Fibroblast of lung (primary cell): ENCODE measurements at places on chromosomes 7 and 10.

DNA sequence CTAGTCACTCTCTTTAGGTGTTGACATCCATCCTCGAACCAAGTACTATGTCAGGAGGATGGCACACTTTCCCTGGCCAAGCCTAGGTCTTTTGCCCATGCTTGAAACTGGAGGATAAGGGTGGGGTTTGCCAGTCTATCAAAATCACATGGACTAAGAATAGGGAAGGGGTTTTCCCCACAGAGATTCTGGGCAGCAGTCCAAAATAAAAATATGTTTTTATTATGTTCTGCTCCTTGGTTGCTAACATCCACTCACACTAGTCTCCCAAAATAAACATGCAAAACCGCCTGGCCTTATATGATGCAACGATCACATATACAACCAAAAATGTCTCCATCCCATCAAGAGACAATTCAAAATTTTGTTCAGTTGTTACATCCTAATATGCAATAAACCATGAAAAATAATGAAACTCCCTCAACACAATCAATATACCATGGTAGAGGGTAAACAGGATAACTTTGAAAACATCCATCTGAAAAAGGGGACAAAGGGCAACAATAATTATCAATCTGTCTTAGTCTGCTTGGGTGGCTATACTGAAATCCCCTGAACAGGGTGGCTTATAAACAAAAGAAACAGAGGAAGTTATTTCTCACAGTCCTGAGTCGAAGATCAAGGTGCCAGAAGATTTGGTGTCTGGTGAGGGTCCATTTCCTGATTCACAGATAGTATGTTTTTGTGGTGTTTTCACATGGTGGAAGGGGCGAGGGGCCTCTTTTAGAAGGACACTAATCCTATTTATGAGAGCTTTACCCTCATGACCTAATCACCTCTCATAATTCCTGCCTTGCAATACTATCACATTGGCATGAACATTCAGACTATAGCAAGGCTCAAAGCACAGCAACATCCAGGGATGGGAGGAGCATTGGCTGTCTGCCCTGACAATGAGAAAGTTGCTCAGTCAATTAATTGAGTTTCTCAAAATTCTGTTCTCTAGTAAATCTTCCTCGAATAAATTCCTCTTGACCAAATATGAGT, 159.3 kb downstream of the ETV1 start:
- DNase-seq, result peak; percentile 51

GRCh38 chr7:90681336-90682022, 85.4 kb downstream of the CDK14 start:
- peak; percentile 75 for DNase-seq

DNA sequence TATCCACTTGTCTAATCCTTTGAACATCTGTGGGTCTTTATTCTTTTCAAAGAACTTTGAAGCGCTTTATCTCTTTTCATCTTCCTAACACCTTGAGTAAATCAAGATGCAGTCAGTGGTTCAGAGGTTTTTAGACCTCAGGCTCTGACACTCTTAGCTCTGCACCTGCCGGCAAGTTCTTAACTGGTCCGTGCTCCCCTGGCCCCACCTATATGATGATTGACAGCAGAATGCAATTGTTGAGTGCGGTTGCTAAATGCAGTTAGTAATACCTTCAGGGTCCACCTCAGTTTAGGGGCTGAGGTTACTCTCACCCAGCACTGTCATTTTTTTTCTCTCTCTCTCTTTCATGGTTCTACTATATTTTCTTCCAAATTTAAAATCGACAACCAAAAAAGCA, 854.2 kb upstream of the AUTS2 start:
- no peak for DNase-seq

DNA sequence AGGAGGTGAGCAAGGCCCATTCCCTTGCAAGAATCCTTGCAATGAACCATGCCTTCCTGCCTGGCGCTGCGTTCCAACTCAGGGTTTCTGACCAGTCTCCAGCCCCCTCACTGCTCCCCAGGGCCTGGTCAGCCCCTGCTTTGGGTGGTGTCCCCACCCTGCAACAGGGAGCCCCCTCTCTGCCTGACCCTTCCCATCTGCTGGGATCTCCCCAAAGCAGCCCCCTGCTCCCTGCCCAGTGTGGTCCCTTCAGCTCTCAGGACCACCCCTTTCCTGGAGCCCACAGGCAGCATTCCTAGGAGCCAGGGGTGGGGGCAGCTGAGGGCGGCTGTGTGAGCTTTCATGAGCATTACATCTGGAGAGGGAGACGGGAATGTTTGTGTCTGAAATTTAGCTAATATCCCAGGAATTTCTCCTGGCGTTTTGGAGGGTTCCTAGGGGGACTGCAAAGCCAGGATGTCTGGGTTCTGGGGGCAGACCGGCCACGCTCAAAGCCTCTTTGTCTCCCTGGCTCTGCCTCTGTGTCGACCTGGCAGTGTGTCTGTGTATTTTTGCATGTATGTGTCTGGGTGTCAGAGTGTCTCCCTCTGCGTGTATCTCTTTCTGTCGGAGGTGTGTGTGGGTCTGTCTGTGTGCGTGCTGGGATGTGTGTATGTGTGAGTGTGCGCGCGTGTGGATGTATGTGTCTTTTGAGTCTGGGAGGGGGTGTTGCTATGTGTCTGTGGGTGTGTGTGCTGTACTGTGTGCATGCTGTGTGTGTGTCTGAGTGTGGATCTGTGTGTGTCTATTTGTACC, 300.5 kb upstream of the ZMIZ1 start:
- peak; percentile 39 for DNase-seq

GRCh38 chr10:601660-601963, 87.9 kb downstream of the DIP2C start:
- no peak for DNase-seq

DNA sequence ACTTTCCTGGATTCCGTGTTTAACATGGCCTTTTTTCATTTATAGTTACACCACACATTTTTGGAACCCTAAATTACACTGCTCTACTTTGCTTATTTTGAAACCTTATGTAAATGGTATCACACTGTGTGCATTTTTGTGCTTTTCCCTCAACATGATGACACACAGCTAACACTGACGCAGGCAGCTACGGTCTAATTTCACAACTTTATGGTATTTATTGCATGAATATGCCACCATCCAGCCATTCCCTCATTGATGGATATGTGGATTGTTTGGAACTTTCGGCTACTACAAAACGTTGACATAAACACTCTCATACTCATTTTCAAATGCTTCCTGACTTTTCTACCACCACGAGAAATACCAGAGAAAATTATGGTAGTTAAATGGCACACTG, 6.9 kb downstream of the PAPOLB start:
- peak; percentile 26 for DNase-seq

- no peak for DNase-seq
These were observed 79.6 kb downstream of the ANLN start for GRCh38 chr7:36469236-36469635.

DNA sequence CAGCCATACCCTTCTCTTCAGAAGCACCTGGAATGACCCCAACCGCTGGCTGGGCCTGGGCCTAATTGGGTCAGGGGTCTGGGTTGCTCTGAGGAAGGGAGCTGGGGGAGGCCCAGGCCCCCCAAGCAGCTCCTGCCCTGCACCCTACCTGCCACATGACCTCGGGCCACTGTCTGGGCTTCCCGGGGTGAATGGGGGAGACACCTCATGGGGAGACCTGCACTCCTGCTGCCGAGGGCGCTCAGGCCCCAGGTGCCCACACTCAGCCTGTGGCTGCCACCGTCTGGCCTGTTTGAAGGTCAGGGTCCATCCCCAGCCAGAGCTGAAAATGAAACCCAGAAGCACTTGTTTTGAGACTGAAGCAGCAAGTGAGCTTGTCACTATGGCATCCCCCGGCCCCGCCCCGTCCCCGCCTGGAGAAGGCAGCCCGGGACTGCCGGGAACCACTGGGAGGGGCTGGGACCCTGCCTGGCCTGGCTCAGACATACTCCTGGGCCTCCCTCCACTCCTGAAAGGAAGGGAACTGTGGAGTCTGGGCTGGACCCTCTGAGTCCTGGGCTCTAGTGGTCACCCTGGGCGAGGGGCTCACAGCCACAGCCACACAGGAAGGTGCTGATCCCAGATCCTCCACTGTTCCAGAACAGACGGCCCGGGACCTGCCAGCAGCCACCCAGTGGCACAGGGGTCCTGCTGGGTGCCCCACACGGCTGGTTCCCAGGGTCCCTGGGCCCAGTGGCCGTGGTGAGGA, 7.4 kb upstream of the MICALL2 start:
- DNase-seq, result peak; percentile 67

- DNase-seq, result no peak
These were observed 1.1 kb downstream of the NDST2 start for GRCh38 chr10:73810358-73810734.

- DNase-seq, result peak; percentile 85
These were observed 188.3 kb upstream of the STK17A start for GRCh38 chr7:43394441-43395130.

DNA sequence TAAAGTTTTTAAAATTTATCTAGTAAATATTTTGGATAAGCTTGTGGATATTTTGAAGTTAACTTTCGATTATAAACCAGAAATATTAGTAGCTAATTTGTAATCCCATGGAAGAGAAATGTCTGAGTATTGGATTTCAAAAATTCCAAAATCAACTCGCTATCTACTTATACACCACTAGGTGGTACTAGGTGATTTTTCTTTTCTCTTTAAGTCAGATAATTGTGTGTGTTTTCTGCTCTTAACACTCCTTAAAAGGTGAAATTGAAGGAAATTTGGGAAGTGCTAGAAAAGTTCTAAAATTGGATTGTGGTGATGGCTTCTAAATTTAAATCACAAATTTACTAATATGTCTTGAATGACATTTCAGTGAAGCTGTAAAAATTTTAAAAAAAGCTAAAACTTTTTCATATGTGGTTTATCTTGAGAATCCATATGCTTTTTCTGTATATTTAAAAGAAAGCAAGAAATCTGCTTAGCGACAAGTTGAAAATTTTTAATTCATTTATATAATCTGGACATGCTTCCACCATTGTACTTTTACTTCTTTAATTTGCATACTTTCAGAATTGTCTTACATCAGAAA, 90.2 kb downstream of the IPMK start:
- peak; percentile 64 for DNase-seq

GRCh38 chr7:8228766-8229674, 32.9 kb downstream of the ICA1 start:
- no peak for DNase-seq

DNA sequence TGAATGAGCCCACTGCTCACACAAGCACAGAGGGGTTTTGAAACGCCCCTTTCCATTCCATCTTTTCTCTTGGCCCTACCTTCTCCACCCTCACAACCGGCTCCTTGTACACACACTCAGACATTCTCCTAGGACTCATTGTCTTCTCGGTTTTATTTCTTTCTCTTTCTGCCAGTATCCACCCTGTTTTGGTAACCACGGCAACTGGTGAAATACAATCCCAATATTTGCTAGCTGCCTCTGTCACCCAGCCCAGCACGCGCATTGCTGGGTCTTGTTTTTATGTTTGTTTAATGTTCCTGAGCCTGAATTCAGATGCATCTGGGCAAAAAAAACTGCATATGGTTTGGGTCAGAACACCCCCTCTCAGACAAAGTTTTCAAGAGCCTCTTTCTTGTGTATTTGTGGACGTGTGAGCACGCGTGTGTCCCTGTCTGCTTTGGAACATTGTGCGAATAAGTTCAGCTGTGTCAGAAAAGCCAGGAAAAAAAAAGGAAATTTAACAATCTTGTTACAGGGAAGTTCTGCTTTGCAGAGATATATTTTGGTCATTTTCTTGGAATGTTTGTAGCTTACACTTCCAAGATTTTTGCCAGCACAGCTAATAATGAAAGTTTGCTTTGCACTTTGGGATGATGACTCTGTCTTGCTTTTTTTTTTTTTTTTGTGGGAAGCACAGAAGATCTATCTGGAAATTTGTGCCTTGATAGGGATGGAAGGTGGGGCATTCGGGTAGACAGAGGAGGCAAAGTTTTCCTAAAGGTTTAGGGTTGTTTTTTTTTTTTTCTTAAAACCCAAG, 225.9 kb downstream of the TRIL start:
- DNase-seq, result peak; percentile 81

- DNase-seq, result no peak
These were observed 5.3 kb downstream of the FRMD4A start for GRCh38 chr10:14325325-14325955.

- DNase-seq, result no peak
These were observed 65.8 kb upstream of the FRMD4A start for GRCh38 chr10:14396411-14397048.

DNA sequence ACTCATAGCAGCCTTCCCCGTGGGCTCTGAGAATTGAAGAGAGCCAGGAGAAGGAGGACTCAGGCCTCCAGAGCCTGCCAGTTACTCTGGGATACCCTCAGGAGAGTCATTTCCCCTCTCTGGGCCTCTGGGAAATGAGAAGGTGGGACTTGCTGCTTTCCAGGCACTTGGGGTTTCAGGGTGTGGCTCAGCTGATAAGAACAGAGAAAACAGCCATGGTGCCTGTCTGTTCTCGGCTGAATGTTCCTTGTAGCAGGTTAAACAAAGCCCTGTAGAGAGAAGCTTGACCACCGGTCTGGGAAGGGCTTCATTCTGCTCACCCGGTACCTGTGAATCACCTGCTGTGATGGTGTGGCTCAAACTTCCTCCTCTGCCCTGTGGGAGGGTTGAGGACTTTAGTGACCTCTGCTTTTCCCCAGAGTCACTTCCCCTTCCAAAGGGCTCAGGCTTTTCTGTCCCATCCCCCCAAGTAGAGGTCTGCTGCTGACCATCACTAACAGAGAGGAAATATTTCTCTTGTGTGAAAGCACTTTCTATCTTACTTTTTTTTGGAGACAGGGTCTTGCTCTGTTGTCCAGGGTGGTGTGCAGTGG, 212.4 kb upstream of the GALNT17 start:
- no peak for DNase-seq

- no peak for DNase-seq
These were observed 48.8 kb downstream of the PITRM1 start for GRCh38 chr10:3123571-3124411.

- no peak for DNase-seq
These were observed 149.3 kb upstream of the SHH start for GRCh38 chr7:155961241-155962190.

GRCh38 chr7:133828906-133829305, 298.2 kb upstream of the LRGUK start:
- no peak for DNase-seq

DNA sequence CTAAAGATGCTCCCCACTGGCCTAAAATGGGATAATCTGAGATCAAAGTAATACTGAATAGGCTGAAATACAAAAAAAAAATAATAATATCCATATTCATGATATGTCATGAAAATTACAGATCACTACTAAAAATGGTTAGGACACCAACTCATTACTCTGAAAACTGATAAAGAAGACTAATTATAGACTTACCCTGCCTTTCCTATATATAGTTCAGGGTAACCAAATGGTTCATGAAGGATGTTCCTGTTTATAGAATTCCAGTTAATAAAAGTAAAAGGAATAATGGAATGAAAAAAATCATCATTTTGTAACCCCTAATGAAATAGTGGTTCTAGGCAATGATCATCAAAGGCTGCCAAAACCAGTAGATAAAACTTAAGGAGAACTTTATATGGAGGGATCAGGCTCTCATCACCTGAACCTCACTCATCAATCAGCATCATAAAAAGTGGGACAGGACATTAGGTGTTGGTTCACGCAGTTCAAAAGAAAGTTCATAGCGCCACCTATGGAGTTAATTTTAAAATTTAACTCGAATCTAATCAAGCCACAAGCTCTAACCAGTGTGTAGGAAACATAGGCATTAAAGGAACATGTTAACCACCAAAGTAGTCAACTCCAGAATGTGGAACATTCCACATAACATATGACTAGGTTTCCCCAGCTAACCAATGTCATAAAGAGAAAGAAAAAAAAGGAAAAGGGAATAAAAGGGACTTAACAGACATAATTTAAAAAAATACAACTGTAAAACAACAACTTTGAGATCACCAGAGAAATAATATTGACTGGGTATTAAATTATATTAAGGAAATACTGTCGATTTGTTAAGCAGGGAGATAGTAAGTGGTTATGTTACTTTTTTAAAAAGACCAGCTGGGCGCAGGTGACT, 35.7 kb downstream of the P4HA1 start:
- no peak for DNase-seq
